ENCODE measurements at places on chromosomes 13 and 19.

GRCh38 chr13:73140801-73141200 is 82.0 kb downstream of the KLF5 start:
- DNase-seq, result no peak

- DNase-seq, result no peak
Measured at GRCh38 chr13:32139251-32139650, 107.7 kb downstream of the FRY start.

DNA sequence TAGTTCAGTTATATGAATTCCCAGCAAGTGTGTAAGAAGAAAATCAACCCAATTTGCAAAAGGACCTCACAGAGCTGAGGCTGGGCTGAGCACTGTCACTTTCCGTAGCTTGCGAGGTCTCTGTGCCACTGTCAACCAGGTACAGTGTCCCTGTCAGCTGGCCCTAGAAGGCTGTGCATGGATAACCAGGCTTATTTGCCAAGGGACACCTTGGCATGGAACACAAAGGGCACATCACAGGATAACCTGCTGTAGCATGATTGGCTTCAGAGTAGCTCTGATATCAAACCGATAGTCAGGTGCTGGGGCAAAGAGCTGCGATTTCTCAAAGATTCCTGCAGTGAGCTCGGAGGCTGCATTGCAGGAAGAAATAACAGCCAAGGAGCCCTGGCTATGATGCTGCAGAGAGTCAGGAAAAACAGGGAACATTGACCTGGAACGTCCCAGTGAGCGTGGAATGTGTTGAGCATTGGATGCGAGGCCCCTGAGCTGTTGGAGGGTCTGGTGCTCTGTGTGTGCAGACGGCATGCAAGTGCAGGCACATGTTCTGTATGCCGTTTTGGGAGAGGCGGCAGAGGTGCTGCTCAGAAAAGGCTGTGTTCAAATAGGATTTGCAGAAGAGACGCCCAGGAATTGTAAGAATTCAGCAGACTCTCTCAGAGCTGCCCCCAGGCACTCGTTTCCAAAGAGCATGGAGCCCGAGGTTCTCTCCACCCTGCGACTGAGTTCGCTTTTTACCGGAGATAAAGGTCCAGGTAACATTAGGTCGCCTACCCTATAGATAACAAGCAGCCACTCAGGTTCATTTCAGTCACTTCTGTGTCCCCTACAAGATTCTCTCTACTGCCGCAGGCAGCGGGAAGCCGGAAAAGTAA is 213.5 kb upstream of the IRS2 start:
- no peak for DNase-seq

GRCh38 chr13:37594550-37594949 is 4.0 kb downstream of the POSTN start:
- no peak for DNase-seq

- DNase-seq, result no peak
Measured at GRCh38 chr19:48216933-48217332, 38.8 kb downstream of the CARD8 start.

GRCh38 chr13:112768795-112769481 is 79.1 kb downstream of the ATP11A start:
- no peak for DNase-seq
